ENCODE measurements at places on chromosomes 13 and 19.

- no peak for DNase-seq
Observed at GRCh38 chr13:112346173-112346898, 29.8 kb upstream of the SPACA7 start.

GRCh38 chr13:62309904-62310303 lies 894.3 kb upstream of the PCDH20 start:
- DNase-seq, result no peak

DNA sequence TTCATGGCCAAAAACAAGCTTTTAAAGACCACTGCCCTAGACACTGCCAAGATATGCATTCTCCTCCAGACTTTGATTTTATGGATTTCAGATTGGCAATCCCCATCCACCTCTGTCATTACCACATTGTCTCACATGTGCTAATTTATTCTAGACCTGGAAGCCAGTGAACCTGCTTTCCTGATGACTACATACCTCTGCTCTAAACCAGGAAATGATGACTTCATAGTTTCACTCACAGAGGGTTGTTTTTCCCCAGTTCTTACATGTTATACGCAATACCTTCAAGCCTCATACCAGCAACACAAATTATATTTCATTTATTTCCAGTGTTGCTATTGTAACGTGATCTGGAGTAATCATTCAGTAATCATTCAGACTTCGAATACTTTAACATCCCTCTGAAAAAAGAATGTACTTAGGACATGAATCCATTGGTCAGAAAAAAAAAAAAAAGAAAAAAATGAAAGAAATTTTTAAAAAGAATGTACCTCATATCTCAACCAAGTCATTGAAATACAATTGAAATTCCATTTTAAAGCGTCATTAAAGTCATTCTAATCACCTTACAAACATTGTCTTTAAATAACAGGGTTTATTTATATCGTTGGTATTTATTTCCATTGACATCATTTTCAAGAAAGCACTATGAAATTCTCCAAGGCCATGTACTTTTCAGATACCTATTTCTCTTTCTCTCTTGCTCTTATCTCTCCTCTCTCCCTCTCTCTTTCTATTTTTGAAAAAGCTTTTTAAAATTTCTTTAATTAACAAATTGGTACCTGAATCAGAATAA lies 33.4 kb upstream of the KLF5 start:
- DNase-seq, result no peak

- DNase-seq, result no peak
Observed at GRCh38 chr13:75770592-75771011, 134.5 kb downstream of the LMO7 start.

DNA sequence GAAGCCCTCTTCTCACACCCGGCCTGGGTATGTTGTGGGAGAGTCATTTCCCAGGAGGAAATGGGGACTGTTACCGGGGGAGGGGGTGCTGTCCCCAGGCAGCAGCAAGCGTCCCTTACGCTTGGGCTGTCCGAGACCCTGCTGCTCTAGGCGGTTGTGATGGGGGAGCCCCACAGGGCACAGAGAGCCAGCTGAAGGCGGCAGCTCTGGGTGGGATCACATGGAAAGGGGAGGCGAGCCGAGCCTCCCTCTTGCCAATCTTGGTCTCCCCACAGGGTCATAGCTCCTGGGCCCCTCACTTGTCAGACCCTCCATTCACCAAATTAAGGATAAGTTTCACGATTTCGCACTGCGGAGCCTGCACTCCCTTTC lies 22.0 kb downstream of the EPN1 start:
- DNase-seq, result no peak

DNA sequence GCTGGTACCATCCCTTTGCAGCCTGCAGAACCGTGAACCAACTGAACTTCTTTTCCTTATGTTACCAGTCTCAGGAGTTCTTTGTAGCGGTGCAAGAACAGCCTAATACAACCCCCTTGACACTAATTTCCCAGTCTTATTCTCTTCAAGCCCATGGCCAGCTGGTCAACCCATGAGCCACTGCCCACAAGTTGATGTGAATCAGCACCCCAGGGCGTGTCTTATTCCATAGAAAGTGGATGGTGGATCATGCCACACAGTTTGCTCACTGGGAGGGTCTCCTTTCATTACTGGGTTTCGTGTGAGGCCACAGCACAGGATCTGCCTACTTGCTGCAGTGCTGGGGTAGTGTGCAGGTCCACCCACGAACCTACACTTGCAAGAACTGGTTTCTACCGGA lies 27.0 kb downstream of the TEX29 start:
- DNase-seq, result no peak

DNA sequence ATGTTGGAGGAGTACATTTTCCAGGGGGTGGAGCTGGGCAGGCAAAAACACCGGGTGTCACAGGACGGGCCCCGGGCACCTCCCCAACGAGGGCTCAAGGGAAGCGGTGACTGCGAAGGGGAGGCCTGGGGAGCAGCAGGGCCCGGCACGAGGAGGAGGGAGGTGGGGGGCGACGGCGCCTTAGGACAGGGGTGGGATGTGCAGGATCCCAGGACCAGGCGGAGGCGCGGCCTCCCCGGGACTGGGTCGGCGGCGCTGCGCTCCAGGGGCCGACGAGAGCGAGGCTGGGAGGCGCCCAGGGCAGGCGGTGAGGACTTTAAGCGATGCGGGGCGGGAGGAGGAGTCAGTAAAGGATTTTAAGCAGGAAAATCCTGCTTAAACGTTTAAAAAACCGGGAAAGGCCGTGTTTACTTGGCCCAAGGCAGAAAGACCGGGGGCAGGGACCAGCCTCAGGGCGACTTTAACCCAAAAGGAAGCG lies 427 bp downstream of the ZNF160 start:
- peak; percentile 52 for DNase-seq

- no peak for DNase-seq
Observed at GRCh38 chr19:39126312-39127187, 964 bp downstream of the PAK4 start.

DNA sequence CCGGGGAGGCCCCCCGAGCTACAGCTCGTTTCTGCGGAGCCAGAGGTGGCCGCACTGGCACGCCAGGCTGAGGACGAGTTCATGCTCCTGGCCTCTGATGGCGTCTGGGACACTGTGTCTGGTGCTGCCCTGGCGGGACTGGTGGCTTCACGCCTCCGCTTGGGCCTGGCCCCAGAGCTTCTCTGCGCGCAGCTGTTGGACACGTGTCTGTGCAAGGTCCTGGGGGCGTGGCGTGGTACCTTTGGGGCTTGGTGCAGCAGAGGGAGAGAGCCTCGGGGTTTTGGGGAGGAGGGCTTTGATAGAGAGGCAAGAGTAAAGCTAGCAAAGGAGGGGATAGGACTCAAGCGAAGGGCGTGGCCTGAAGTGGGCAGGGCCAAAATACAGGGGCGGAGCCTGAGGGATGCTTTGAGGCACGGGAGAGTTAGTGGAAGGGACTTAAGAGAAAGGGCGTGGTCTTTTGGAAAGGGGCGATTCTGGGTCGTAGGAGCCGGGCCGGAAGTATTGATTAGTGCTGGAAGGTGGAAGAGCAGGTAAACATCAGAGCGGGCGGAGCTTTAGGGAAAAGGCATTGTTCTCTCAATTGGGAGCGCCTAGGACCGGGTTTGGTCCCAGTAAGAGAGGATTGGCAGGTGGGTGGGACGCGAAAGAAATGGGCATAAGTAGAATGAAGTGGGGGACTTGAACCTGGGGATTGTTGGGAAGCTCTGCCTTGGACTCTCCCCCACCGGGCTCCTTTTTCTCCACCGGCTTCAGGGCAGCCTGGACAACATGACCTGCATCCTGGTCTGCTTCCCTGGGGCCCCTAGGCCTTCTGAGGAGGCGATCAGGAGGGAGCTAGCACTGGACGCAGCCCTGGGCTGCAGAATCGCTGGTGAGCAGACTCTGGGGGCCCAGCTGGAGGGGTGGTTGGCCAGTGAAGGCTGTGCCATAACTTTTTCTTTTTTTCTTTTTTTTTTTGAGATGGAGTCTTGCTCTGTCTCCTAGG lies 1.2 kb downstream of the PPM1N start:
- peak; percentile 81 for DNase-seq

GRCh38 chr19:27392027-27392632 lies 1820.8 kb downstream of the UQCRFS1 start:
- no peak for DNase-seq

GRCh38 chr19:18441804-18442788 lies 4.2 kb upstream of the ISYNA1 start:
- DNase-seq, result no peak

DNA sequence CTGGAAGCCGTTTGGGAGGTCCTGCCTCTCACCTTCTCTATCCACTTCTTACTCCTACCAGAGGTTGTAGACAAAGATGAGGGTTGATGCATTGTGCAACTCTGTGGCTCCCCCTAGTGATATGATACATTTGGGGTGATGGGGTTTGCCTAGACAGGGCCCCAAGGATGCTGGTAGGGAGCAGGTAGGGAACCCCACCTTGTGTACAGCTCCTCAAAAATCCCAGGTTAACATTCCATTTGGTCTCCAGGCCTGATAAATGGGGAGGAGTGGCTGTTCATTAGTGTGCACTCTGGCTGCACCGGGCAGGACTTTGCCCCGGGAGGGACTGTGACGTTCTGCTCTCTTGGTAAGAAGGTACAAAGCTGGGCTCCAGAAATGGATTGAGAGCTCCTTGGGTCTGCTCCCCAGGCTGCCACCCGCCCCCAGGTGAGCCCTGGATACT lies 19.2 kb downstream of the SIGLEC8 start:
- peak; percentile 41 for DNase-seq

GRCh38 chr19:850221-850978 lies 1.7 kb upstream of the ELANE start:
- DNase-seq, result no peak

DNA sequence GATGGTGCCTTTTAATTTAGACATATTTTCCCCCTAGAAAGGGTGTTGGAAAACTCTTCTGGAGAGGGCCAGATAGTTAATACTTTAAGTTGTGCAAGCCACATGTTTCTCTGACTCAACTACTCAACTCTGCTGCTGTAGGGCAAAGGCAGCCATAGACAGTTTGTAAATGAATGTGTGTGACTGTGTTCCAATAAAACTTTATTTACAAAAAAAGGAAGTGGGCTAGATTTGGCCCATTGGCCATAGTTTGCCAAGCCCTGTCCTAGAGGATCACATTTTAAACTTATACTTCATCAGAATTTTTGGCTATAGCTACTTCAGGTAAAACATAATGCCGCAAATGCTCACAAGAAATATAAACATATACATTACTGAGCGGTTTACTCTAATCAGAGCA lies 306.3 kb upstream of the MAB21L1 start:
- no peak for DNase-seq

- DNase-seq, result peak; percentile 65
Observed at GRCh38 chr19:47190167-47190727, 40.8 kb downstream of the BBC3 start.

- no peak for DNase-seq
Observed at GRCh38 chr13:56515441-56515840, 625.3 kb upstream of the PRR20A start.

DNA sequence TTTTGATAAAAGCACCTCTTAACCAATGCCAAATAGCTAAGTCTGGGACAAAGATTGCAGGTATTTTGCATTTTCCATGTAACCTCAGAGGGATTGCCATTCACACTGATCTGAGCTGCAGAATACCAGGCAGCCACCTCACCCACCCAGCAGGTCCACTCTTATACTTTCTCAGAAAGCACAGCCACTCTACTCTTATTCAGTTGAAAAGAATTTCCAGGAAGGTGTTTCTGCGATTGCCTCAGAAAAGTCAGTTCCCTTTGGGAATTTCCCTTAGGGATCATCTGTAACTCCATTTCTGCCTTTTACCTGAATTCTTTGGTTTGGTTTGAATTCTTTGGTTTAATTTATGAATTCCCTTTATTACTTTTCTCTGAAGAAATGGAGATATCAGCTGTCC lies 904 bp upstream of the ALOX5AP start:
- no peak for DNase-seq
